Eye (tissue), 1 donor: ENCODE measurements at places on chromosomes 6 and 20.

- DNase-seq = no peak
These were observed 574 bp downstream of the ARHGAP40 start for GRCh38 chr20:38602185-38602581.

DNA sequence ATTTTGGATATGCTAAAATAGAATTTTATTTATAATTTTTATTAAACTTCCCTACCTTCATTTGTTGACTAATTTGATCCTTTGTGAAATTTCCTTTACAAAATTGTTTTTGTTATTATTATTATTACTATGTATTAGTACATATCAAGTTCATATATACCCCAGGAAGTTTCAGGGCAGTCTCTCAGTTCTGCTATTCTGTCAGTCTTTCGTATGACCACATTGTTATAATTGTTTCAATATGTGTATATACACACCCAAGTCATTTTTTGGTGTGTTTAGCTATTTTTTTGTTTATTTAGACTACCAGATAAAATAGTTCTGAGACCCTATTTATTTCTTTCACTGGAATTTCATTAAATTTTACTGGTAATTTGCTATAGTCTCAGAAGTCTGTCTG lies 72.1 kb downstream of the NKAIN2 start:
- DNase-seq = no peak

GRCh38 chr20:1119128-1119505 lies 715 bp downstream of the PSMF1 start:
- DNase-seq = no peak

DNA sequence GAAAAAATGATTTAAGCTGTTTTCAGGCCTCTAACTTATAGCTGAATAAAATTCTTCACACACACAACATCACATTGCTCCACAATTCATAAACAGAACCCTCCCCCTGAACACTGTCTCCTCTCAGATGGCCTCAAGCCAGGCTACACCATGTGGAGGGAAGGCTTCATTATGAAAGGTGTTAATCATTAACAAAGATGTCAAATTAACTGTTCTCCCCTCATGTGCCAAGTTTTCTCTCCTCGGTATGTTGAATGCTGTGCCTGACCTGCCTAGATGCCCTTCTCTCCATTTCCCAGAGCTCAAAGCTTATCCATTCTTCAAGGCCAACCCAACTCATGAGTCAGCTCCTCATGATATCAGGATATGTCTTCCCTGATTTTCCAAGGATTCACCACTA lies 210.4 kb downstream of the GMDS start:
- DNase-seq = no peak

GRCh38 chr6:121680058-121680457 lies 244.6 kb downstream of the GJA1 start:
- no peak for DNase-seq

DNA sequence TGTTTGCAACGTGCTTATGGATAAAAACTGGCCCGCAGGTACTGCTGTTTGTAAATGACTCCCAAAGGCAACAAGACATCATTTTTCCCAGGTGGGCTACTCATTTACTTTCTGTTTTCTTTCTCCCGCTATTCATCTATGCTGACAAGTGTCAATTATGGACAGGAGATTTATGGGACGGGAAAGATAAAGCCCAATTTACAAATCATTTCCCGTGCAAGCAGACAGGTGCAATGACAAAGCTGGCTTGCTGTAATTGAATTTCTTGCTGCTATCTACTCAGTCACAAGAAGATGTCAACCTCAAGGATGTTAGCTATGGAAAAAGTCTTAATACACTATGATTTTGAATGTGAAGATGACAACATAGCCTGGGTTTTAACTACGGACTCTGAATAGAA lies 125.5 kb downstream of the EPHA7 start:
- peak; percentile 13 for DNase-seq

- DNase-seq = no peak
These were observed 8.7 kb downstream of the HLA-DPA1 start for GRCh38 chr6:33064723-33065122.

- peak; percentile 34 for DNase-seq
These were observed 24.8 kb upstream of the APMAP start for GRCh38 chr20:25017257-25017803.

DNA sequence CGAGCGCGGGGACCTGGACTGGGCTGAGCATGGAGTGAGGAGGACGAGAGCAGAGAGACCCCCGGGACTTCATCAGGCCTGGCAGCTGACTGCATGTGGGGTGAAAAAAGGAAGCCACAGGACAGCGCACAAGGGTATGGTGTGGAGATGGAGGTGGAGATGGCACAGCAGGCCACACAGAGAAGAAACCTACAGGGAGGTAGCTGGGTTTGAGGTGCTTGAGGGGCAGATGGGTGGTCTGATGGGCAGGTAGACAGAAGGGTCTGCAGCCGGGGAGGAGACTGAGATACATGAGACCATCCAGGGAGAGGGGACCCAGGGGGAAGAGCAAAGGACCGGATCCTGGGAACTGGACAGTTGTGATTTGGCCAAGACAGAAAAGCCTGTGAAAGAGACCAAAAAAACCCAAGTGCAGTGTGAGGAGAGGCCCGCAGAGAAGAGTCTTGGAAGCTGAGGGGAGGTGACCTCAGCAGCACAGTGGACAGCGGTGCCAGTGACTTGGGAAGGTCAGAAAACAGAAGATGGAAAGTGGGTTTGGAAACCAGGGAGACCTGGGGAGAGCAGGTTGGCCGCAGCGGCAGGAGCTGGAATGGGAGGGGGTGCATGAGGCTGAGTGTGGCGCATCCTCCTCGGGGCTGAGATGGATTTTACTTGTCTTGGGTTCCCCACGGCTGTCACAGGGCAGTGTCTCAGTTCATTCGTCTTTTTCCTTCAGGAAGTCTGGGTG lies 5.5 kb downstream of the HLA-DPB1 start:
- peak; percentile 2 for DNase-seq

- DNase-seq = no peak
These were observed 47.0 kb downstream of the ALDH8A1 start for GRCh38 chr6:134902936-134903335.

- DNase-seq = no peak
These were observed 12.1 kb downstream of the ZDHHC14 start for GRCh38 chr6:157392927-157393668.

DNA sequence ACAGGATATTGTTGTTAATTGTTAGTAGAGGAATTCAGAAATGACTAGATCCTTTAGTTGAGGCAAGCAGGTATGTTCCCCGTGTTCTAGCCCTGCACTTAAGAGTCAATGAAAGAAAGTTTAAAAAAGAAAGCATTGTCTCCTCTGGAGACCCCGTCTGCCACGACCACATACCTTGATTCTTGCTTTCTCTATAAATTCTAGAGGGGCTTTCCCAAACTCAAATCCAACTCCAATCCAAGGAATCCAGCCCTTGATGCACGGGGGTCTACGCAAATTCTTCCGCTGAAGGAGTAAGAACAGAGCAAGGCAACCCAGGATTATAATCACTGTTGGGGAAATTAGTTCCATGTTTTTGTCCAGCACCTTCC lies 401 bp downstream of the CYP39A1 start:
- no peak for DNase-seq

DNA sequence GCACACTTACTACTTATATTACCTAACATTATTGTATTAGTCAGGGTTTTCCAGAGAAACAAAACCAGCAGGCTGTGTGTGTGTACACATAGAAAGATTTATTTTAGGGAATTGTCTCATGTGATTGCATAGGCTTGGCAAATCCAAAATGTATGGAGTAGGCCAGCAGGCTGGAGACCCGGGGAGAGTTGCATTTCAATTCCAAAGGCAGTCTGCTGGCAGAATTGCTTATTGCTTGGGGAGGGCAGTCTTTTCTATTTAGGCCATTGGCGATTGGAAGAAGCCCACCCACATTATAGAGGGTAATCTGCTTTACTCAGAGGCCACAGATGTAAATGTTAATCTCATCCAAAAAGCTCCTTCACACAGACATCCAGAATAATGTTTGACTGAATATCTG lies 157.0 kb downstream of the ADGRG6 start:
- DNase-seq = no peak

GRCh38 chr20:24762371-24762770 lies 186.7 kb upstream of the CST7 start:
- DNase-seq = no peak

DNA sequence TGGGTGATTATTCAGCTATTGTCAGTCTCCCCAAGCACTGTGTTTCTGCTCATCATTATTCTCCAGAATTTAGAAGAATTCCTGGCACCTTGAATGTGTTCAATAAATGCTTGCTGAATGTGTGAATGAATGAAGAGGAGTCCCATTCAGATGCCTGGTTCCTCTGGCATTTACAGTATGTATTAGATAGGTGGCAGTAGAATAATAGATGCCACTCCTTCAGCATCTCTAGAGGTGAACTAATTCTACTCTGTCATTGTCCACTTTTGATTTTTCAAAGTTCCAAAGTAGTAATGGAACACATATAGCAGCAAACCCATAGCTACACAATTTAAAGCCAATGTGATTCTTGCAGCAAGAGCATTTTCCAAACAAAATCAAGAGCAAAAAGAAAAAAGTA lies 118.9 kb upstream of the CEP162 start:
- DNase-seq = no peak

- DNase-seq = peak; percentile 70
These were observed 702 bp downstream of the ETV7 start for GRCh38 chr6:36386495-36387439.

GRCh38 chr20:17314264-17314663 lies 87.4 kb downstream of the PCSK2 start:
- DNase-seq = peak; percentile 33

DNA sequence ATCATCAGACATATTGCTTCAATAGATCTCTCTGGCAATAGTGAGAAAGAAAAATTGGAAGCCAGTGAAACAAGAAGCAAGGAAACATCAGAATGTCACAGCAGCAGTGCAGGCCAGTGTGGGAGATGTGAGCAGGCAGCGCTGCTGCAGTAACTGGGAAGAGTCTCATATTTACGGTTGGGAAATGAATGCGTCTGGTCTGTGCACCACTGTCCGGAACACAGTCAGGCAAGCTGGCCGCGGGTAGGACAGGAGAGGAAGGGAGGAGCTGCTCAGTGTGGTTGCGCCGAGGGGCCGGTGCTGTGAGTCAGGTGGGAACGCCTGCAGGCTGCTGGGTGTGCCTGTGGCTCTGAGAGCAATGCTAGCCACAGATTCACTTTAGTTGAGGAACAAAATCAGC lies 6.4 kb upstream of the PSMG4 start:
- DNase-seq = no peak

GRCh38 chr6:110378552-110378951 lies 20.4 kb upstream of the METTL24 start:
- peak; percentile 40 for DNase-seq

GRCh38 chr20:49508435-49509199 lies 26.1 kb upstream of the KCNB1 start:
- DNase-seq = peak; percentile 88

GRCh38 chr6:30378290-30378937 lies 33.5 kb downstream of the RPP21 start:
- DNase-seq = peak; percentile 41

DNA sequence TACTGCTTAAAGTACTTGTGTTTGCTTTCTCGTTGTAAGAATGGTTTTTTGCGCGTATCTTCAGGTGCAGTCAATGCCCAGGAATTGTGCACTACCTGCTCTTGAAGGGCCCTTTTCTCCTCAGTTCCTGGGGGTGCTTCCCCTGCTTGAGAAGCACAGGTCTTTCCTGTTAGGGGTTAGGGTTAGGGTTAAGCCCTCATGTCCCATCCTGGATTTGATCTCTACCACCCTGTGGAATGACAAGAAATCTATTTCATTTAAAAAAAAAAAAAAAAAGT lies 39.6 kb upstream of the TBXT start:
- DNase-seq = no peak

- DNase-seq = no peak
These were observed 116.2 kb downstream of the GMDS start for GRCh38 chr6:2129182-2129621.

DNA sequence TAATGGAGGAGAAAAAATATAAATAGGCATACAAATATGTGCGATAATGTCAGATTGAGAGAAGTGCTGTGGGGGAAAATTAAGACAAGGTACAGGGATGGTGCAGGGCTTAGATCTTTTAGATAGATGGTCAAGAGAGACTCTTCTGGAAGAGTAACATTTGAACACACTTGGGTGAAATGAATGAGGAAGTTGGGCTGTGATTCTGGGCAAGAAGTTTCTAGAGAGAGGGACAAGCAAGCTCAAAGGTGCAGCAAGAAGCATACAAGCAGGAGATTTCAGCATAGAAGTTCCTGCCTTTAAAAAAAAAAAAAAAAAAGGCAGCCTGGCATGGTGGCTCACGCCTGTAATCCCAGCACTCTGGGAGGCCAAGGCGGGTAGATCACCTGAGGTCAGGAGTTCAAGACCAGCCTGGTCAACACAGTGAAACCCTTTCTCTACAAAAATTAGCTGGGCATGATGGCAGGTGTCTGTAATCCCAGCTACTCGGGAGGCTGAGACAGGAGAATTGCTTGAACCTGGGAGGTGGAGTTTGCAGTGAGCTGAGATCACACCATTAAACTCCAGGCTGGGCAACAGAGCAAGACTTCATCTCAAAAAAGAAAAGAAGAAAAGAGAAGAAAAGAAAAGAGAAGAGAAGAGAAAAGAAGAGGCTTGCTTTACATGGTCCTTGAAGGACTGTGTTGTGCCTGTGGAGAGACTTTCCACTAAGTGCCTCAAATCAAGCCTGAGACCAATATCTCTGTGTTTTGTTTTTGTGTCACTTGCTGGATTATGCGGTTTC lies 9.7 kb upstream of the CD83 start:
- DNase-seq = no peak

DNA sequence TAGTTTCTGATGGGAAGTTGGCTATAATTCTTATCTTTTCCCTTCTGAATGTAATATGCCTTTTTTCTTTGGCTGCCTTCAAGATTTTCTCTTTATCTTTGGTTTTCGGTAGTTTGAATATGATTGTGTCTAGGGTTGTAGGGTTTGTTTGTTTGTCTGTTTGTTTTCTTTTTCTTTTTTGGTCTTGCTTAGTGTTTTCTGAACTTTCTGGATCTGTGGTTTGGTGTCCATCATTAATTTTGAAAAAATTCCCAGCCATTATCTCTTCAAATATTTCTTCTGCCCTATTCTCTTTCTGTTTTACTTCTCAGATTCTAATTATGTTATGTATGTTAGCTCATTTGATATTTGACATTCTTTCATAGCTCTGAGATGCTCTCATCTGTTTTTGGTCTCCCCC lies 79.4 kb downstream of the CHMP4B start:
- no peak for DNase-seq

DNA sequence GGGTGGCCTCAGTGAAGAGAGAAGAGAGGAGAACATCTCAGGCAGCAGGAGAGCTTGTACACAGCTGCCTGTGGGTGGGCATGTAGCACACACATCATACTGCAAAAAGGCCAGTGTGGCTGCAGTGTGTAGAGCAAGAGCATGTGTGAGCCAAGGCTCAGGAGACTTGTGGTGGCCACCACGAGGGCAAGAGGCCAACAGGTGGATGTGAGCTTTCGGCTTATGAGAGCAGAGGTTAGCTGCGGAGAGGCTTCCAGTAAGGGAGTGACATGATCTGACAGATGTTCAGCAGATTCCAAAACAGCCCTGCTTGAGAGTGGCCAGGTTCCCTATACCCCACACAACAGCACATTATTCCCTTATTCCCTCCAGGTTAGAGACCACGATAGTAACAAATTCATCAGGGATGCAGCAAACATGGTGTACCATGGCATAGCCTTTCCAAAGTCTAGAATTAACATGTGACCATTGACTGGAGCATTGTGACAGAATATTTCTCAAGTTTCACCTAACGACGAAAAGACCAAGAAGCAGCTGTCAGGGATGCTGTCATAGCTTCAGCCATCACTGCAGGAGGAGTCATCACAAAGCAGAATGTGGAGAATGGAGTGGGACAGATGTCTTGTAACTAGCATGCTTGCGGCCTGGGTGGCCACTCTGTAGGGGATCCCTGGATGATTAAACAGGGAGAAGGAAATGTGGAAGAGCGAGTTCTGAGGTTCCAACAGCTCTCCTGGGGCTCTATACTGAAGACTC lies 23.1 kb downstream of the HM13 start:
- no peak for DNase-seq
